ENCODE measurements at places on chromosomes 7 and 10.

DNA sequence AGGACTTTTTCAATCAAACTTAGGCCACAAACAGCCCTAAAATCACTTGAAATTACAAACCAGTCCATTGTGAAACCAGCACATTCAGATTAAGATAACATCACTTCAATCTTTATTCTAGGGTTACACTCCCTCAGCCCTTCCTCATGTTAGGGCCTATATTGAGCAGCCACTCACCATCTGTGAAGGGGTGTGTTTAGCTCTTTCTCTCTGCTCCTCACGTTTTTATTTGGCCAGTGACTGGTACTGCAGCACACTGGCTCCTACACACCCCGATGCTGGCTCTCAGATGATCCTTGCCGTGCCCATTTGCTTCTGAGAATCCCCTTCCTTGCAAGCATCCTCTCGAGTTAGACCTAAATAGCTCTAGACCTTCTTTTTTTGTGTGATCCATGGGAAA is 604.5 kb downstream of the INHBA start:
- DNase-seq: no peak

GRCh38 chr10:33569702-33570101 is 235.2 kb upstream of the NRP1 start:
- no peak for DNase-seq

GRCh38 chr7:127822822-127823508 is 171.0 kb downstream of the SND1 start:
- no peak for DNase-seq

DNA sequence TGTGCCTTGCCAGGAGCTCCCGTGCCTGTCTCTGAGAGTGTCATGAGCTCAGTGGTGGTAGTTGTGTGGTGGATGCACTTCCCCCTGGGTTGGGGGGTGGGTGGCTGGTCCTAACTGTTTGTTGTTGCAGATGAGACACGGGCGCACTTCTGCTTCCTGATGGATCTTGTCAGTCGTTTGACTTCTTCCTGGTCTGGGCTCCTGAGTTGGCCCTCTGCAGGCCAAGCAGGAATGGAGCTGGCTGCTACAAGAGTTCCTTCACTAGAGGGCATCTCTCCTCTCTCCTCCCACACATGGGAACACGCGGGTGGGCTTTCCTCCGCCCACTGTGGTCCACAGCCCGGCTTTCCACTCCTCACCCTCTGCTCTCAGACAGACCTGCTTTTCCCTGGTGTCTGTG is 82.0 kb downstream of the BMS1 start:
- DNase-seq: no peak
